ENCODE measurements at places on chromosomes 1 and 21.

- DNase-seq: no peak
Observed at GRCh38 chr21:34967509-34968289, 81.4 kb downstream of the RUNX1 start.

- DNase-seq: no peak
Observed at GRCh38 chr1:236308827-236309226, 27.1 kb upstream of the ERO1B start.

DNA sequence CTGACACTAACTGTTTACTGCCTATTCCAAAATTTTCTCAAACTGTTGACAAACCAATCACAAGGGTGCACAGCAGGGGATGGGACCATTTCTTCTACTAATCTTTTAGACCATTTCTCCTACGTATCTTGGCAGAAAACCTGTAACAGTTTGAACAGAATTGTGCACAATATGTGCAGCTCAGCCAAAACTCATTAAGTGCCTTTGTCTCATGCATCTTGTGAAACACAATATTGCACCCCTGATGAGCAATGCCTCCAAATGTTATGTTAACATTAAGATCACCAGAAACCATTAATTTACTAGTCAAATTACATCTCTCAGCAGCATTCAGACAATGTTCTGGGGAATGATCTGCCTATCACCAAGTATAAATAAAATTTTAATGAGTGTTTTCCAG lies 247.5 kb downstream of the NRIP1 start:
- no peak for DNase-seq

DNA sequence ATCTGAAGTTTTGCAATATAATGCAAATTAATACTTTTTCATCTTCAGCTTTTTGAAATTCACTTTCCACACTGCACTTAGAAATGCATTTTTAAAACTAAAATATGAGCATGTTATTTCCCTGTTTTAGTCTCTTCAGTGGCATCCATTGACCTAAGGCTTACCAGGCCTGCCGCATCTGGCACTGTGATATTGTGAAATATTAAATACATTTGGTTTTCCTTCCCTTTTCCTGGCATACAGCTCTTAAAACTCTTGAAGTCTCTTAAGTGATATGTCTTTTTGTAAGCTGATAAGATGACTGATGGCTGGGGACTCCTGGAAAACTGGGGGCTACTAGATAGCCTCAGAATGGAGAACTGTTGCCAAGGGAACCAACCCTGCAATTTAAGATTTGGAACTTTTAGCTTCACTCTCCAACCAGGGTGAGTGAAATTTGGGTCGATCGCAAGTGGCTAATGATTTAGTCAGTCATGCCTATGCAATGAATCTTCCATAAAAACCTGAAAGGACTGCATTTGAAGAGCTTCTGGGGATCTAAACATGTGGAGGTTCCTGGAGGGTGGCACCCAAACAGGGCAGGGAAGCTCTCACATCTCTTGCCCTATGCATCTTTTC lies 75.5 kb upstream of the PDC start:
- no peak for DNase-seq

DNA sequence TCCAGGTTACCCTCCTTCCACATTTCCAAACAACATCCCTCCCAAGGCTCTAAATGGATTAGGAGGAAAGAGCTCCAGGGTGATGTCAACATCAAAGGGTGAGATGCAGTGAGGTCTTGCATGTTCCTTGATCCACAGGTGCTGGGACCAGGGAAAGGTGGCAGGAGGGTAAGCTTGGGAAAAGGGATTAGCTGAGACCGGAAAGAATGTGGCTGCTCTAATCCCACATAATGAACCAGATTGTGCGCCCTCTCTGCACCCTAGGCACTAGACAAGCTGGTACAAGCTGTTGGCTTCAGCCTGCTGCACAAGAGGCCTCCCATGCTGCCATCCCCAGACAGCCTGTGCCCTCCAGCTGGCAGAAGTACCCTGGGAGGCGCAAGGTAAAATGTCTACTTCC lies 34.9 kb downstream of the PLXNA2 start:
- DNase-seq: no peak

DNA sequence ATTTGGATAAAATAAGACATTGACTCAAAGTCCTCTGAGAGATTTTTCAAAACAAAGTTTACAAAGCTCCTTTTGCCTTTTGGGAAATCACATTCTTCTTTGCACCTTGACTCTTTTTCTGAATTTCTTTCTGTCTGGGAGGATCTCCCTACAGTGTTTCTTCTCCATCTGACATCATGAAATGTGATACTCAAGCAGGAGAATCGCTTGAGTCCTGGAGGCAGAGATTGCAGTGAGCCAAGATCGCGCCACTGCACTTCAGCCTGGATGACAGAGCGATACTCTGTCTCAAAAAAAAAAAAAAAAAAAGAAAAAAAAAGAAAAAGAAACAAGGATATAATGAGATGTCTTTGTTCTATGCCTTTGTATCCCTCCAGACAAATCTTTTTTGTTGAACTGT lies 13.3 kb upstream of the GRIK1 start:
- no peak for DNase-seq

- DNase-seq: no peak
Observed at GRCh38 chr1:34178072-34178471, 1.4 kb downstream of the C1orf94 start.

DNA sequence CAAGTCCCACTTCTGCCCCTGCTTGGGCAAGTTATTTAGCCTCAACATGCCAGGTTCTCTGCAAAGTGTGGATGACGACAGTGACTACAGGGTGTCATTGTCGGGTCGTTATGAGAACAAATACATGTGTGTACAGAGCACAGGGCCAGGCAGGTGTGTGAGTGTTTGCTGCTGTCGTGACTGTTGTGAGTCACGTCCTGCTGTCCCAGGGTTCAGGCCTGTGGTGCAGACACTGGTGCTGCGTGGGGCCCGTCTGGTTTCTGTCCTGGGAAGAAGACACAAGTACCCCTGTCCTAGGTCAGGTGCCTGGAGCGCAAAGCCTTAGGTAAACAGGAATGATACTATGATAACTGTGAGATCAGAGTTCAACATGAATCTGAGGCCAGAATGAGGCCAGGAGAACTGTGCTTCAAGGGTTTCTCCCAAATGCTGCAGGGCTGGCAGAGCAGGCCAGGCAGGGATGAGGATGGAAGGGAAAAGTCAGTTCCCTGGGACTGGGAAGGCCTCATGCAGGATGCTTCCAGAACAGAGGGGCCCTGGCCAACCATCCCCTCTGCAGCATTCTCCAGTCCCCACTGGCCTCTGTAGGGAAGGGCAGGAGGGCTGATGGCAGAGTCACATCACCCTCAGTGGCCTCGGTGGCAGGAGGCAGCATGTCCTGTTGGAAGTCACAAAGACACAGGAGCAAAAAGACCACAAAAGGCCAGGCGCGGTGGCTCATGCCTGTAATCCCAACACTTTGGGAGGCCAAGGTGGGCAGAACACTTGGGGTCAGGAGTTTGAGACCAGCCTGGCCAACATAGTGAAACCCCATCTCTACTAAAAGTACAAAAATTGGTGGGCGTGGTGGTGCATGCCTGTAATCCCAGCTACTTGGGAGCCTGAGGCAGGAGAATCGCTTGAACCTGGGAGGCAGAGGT lies 15.7 kb downstream of the GPR157 start:
- no peak for DNase-seq

DNA sequence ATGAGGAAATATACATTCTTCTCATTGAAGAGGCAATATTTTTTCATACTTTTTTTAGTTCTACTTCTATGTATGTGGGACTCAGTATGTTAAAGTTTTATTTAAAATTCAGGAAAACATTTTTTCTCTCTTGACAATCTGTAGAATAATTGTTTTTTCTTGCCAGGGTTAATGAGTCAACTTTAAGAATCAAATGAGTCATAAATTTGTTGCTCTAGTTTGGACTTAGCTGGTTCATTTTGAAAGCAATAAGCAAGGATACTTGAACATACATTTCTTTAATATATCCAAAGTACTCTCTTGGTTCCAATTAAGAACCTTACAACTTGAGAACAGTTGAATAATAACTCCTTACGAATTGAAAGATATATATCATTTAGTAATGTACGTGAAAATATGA lies 1145.3 kb upstream of the B3GALT2 start:
- no peak for DNase-seq

- DNase-seq: no peak
Observed at GRCh38 chr1:244140420-244140819, 89.3 kb downstream of the ZBTB18 start.

DNA sequence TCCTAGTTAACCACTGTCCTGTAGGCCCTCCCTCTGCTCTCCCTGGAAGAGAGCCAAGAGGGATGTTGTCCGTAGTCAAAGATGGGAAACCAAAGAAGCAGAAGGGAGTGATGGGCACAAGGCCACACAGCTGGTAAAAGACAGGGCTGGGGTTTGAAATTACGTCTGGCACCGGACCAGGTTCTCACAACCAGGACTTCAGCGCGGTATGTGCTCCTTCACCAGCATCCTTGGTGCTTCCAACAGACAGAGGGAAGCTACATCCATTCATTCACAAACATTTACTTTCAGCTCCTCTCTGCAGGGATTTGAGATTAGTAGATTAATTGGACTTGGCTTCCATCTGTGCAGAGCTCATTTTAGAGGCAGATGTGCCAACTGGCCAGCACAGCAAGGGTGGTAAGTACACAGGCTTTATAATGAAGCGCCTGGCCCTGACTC lies 191.2 kb downstream of the TRABD2B start:
- DNase-seq: no peak

DNA sequence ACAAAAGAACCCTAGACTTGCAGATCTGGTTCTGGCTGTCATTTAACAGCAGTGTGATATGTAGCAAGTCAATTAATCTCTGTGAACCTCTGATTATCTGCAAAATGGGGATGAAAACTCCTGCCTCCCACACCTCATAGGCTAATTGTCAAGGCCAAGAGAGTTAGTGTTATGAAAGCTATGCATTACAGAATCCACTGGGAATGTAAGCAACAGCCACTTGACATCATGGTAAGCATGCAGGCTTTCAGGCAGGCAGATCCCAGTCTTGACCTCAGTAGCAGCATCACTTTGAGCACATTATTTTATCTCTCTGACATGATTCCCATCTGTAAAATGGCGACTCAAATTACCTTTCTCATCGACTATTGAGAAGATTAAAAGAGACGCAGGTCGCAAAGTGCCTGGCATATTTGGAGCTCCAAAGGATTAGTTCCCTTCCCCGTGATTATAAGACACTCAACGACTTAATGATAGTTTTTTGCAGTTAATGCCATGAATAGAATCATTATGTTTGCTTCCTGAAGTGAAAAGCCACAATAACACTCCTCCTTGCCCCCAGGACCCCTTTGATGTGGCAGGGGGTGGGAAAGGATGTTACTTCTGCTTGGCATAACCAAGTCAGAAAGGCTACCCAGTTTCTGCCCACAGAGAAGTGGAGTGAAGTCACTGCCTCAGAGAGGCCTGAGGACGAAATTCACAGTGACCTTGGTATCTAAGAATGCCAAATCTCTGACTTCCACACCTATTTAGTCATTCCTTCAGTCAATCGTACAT lies 273.0 kb upstream of the NFIA start:
- no peak for DNase-seq

- no peak for DNase-seq
Observed at GRCh38 chr1:10132316-10132715, 78.1 kb upstream of the KIF1B start.

DNA sequence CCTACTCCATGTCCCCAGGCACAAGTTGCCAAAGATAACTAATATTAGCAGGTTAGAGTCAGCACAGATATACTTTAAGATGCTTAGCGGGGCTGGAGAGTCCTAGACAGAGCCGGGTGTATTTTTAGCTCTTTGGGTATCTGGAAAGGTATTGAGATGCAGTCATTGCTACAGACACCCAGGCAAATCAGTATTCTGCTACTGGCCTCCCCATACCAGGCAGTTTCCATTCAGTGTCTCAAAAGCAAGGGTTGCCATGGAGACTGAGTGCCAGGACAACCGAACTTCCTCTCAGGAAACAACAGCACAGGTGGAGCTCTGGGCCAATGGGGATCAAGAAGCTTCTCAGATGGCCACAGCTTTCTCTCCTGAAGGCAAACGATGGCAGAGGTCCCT lies 45.3 kb downstream of the KCNC4 start:
- DNase-seq: no peak

- DNase-seq: no peak
Observed at GRCh38 chr1:6176779-6177178, 3.3 kb downstream of the CHD5 start.

Measured in stimulated activated CD4-positive, alpha-beta T cell treated with anti-CD3 and anti-CD28 coated beads, TNF-alpha, amount 100 ng/mL, for 1 hour (primary cell).